ENCODE measurements at places on chromosomes 4 and X.
A peak's percentile ranks its signal among the peaks of the same experiment; 100 is the strongest.

DNA sequence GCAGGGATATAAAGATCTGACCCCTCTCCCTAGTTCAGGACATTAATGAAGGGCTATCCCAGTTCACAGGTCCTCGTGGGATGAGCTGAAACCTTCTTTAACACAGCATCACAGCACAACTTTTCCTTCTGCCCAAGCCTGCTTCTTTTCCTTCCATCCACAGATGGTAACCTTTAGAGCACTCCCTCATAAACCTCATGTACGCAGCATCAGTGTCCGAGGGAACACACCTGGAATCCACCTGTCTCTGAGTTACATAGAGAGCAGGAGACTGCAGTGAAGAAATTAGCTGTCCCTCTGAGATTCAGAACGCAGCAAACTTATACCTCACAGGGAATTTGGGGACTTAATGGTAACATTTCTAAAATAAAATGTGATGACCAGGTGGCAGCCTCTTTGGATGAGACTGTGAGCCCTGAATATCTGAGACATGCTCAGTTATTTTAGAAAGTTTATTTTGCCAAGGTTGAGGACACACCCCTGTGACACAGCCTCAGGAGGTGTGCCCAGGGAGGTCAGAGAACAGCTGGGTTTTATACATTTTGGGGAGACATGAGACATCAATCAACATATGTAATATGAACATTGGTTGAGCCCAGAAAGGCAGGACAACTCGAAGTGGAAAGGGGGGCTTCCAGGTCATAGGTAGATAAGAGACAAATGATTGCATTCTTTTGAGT lies 73.8 kb upstream of the PACRGL start:
- no peak overlapping the region for H3K27ac ChIP-seq
- H3K36me3 ChIP-seq = no peaks in the 10 kb centered on the region
- no peaks in the 10 kb centered on the region for H3K27me3 ChIP-seq
- no peak overlapping the region for H3K4me3 ChIP-seq
- DNase-seq = no peak

GRCh38 chr4:141871086-141871770 lies 234.8 kb downstream of the IL15 start:
- H3K4me1 ChIP-seq = no peaks in the 10 kb centered on the region
- H3K4me3 ChIP-seq = no peak overlapping the region
- H3K36me3 ChIP-seq = no peaks in the 10 kb centered on the region
- H3K27ac ChIP-seq = no peak overlapping the region
- H3K27me3 ChIP-seq = no peaks in the 10 kb centered on the region

GRCh38 chr4:97498875-97499274 lies 644.4 kb downstream of the STPG2 start:
- H3K4me1 ChIP-seq = no peaks in the 10 kb centered on the region
- H3K36me3 ChIP-seq = no peaks in the 10 kb centered on the region
- H3K27ac ChIP-seq = no peak overlapping the region
- no peak for DNase-seq

GRCh38 chr4:123312951-123313592 lies 83.5 kb upstream of the SPRY1 start:
- H3K27ac ChIP-seq = peak overlapping the region; percentile 54
- H3K27me3 ChIP-seq = no peaks in the 10 kb centered on the region
- peak; percentile 75 for DNase-seq
- H3K4me3 ChIP-seq = no peak overlapping the region
- H3K4me1 ChIP-seq = peaks cover 6% of the 10 kb centered on the region

DNA sequence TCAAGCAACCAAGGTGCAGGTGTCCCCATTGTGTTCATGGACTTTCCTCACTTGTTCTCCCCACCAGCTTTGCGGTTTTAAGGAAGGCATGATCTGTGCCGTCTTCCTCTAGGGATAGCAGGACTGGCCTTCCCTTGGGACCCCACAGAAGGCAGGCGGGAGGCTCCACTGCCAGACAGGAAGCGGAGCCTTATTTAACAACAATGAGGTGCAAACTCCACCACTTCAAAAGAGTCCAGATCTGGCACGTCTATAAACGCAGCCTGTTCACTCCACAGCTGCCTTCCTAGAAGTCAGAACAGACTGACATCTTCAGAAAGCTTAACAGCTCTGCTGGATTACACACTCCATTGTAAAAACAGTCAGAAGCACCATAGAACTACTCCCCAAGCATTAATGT lies 1.7 kb upstream of the GPR143 start:
- no peak overlapping the region for H3K4me3 ChIP-seq
- H3K27ac ChIP-seq = no peak overlapping the region
- peaks cover 7% of the 10 kb centered on the region for H3K4me1 ChIP-seq
- no peaks in the 10 kb centered on the region for H3K36me3 ChIP-seq
- no peak for DNase-seq
- H3K27me3 ChIP-seq = peaks cover 17% of the 10 kb centered on the region

DNA sequence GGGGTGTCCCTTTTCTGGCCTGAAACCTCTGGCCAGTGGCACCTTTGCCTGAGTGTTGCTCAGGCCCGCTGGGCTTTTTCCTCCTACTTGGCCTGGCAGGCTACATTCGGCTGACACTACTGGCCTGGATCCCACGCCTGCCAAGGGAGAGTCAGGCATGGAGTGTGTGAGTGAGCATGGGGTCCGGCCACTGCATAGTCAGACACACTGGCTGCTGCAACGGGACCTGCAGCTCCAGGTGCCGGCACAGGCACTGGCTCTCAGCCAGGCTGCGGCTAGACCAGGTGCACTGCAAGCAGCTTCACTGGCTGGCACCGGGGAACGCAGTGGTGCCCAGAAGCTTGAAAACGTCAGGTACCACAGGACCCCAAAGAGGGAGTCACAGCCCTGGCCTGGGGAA lies 434.9 kb downstream of the ARHGAP24 start:
- H3K36me3 ChIP-seq = no peaks in the 10 kb centered on the region
- no peaks in the 10 kb centered on the region for H3K27me3 ChIP-seq
- H3K27ac ChIP-seq = no peak overlapping the region
- no peak overlapping the region for H3K4me3 ChIP-seq
- no peak for DNase-seq
- no peaks in the 10 kb centered on the region for H3K4me1 ChIP-seq

- no peak overlapping the region for H3K27ac ChIP-seq
- DNase-seq = no peak
- peaks cover 11% of the 10 kb centered on the region for H3K4me1 ChIP-seq
- no peak overlapping the region for H3K4me3 ChIP-seq
- no peaks in the 10 kb centered on the region for H3K36me3 ChIP-seq
Measured at GRCh38 chrX:107678957-107679740, 50.8 kb downstream of the PRPS1 start.

DNA sequence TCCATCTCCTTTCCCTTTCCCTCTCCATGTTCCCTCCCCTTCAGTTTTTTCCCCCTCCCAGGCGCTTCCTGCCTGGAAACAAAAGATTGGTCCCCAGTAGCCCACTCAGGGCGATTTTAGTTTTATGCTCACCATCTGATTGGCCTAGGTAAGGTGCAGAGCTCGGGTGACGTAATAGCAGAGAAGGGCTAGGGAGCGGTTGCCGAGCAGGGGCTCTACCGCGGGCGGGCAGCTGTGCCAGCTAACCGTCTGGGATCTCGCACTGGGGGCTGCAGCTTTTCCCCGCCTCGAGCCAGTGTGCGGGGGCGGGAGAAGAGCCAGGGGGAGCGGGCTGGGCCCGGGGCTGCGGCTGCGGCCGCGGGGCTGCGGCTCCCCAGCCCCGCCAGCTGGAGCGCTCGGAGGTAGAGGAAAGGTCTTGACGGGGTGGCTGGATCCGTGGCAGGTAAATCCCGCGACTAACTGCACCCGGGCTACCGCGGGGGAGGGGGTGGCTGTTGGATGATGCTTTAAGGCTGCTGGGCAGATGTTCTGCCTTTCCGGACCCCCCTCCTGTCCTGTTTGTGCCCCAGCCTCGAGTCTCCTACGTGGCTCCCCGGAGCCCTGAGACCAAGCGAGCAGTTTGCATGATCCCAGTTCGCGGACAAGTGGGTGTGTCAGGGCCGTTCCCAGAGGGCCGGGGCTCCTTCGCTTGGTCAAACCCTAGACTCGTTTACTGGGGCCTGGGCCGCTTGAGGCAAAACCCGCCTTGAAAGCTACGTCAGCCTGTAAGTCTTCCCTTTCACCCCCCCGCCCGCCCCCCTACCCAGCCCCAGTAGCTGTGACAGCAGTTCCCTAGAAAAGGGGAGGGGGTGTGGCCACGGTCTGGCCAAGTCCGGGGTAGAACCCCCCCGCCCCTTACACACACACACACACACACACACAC lies at the start of gene PAK3:
PAK3 (plus strand) TSS at position 218 of the 922 bp plus-strand sequence. CDS start 26,913 bp downstream, outside the sequence.
- DNase-seq = no peak
- H3K36me3 ChIP-seq = no peaks in the 10 kb centered on the region
- peaks cover 4% of the 10 kb centered on the region for H3K4me1 ChIP-seq
- H3K27ac ChIP-seq = peak within 1 kb of the TSS; percentile 47

DNA sequence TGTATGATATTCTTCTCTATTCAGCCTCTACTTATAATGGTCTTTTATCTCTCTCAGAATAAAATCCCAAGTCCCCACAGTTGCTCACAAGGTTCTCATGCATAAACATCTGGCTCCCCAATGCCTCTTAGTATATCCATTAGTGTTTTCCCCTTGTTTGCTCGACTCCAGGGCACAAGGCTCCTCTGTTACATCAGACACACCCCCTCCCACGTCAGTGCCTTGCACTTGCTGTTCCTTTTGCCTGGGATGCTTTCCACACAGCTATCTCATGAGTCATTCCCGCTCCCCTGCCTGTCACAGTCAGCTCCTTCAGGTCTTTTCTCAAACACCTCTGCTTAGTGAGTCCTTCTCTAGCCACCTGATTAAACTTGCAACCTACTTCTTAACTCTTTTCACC lies 260.2 kb downstream of the IL1RAPL1 start:
- H3K27ac ChIP-seq = no peak overlapping the region
- no peak overlapping the region for H3K4me3 ChIP-seq
- no peaks in the 10 kb centered on the region for H3K4me1 ChIP-seq
- no peak for DNase-seq
- no peaks in the 10 kb centered on the region for H3K27me3 ChIP-seq

DNA sequence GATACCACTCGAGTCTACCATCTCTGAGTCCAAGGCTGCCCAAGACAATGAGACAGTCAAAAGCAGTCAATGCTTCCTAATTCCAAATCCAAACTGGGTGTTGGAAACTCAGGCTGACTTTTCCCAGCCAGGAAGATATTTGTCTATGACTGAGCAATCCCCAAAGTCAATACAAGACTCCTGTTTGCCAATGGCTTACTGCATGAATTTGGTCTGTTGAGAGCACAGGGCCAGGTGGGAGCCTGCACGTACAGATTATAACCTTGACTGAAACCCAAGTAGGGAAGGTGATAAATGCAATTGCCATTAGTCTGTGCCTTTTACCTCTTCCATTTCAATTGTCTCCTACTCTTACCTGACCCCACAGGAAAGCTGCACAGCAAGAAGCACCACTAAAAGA lies 72.6 kb upstream of the PPARGC1A start:
- no peaks in the 10 kb centered on the region for H3K36me3 ChIP-seq
- H3K27ac ChIP-seq = no peak overlapping the region
- DNase-seq = no peak
- no peaks in the 10 kb centered on the region for H3K27me3 ChIP-seq

GRCh38 chr4:102826105-102826889 lies 1.1 kb downstream of the UBE2D3 start:
- DNase-seq = no peak
- H3K27me3 ChIP-seq = no peaks in the 10 kb centered on the region
- H3K4me3 ChIP-seq = peak overlapping the region; percentile 99
- peaks cover 3% of the 10 kb centered on the region for H3K36me3 ChIP-seq

GRCh38 chrX:445727-446126 lies 59.0 kb upstream of the PPP2R3B start:
- H3K27me3 ChIP-seq = no peaks in the 10 kb centered on the region
- H3K4me3 ChIP-seq = no peak overlapping the region
- DNase-seq = no peak
- H3K27ac ChIP-seq = no peak overlapping the region
- no peaks in the 10 kb centered on the region for H3K4me1 ChIP-seq

DNA sequence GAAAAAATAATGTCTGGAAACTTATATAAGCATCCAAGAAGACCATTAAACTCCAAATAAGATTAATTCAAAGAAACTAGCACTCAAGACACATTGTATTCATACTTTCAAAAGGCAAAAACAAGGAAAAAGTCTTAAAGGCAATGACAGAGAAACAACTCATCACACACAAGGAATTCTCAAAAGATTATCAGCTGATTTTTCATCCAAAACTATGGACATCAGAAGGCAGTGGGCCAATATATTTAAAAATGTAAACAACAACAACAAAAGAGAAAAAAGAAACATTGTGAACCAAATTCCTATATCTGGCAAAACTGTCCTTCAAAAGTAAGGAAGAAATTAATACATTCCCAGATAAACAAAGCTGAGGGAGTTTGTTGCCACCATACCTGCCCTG lies 711.4 kb upstream of the GALNTL6 start:
- H3K4me1 ChIP-seq = no peaks in the 10 kb centered on the region
- no peaks in the 10 kb centered on the region for H3K36me3 ChIP-seq
- H3K4me3 ChIP-seq = no peak overlapping the region
- DNase-seq = no peak
- H3K27ac ChIP-seq = no peak overlapping the region

DNA sequence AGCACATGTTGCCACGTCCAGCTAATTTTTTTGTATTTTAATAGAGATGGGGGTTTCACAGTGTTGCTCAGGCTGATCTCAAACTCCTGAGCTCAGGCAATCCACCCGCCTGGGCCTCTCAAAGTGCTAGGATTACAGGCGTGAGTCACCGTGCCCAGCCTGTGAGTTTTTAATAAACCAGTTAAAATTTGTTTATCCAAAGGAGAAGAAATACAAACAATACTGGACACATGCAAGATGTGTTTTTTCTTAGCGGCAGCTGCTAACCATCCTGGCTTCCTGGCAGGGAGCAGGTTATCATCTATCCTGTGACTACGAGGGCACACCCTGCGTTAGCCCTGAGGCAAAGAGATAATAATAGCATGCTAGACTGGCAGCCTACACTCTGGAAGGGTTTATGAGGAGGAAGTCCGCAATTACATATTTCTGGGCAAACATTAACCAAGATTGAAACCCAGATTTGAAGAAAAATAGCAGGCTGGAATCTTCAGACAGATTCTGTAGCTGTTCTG lies 191.4 kb downstream of the SPRY1 start:
- no peak overlapping the region for H3K4me3 ChIP-seq
- peak overlapping the region; percentile 22 for H3K27ac ChIP-seq
- H3K36me3 ChIP-seq = no peaks in the 10 kb centered on the region

DNA sequence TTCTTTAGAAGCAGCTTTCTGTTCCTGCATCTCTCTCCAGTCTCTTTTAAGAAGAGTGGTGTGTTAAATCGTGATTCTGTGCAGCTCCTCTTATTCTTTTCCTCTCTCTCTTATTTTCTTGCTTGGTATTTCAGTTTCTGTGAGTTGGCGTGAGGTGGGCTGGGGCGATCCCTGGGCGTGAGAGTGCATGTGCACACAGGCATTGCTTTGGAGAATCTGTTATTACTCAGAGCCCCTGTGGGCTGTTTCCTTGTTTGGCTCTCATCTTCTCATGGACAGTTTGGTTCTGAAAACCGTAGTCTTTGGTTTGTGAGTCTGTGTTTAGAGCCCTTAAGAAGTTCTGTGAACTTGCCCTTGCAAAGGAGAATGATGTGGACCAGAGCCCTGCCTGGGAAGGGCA lies 97.2 kb upstream of the CLNK start:
- DNase-seq = no peak
- no peaks in the 10 kb centered on the region for H3K4me1 ChIP-seq
- H3K4me3 ChIP-seq = no peak overlapping the region
- H3K27ac ChIP-seq = no peak overlapping the region
- no peaks in the 10 kb centered on the region for H3K27me3 ChIP-seq

- no peak overlapping the region for H3K4me3 ChIP-seq
- no peak overlapping the region for H3K27ac ChIP-seq
- peaks cover 16% of the 10 kb centered on the region for H3K36me3 ChIP-seq
- DNase-seq = peak; percentile 15
- peaks cover 9% of the 10 kb centered on the region for H3K27me3 ChIP-seq
Measured at GRCh38 chrX:10106806-10107205, 50.0 kb upstream of the CLCN4 start.
